Uterus (tissue), 4 donors: ENCODE measurements at places on chromosomes 13 and 19. TPM values are rescaled to one million over a fixed set of nuclear protein-coding genes. Genes with fewer than 3 reads are reported as not detected.

GRCh38 chr19:39941615-39942365 lies 7.4 kb upstream of the FCGBP start:
- no peak for DNase-seq
- no peaks in the 10 kb centered on the region for H3K36me3 ChIP-seq
- H3K27ac ChIP-seq, result no peak overlapping the region
- H3K4me3 ChIP-seq, result no peak overlapping the region

DNA sequence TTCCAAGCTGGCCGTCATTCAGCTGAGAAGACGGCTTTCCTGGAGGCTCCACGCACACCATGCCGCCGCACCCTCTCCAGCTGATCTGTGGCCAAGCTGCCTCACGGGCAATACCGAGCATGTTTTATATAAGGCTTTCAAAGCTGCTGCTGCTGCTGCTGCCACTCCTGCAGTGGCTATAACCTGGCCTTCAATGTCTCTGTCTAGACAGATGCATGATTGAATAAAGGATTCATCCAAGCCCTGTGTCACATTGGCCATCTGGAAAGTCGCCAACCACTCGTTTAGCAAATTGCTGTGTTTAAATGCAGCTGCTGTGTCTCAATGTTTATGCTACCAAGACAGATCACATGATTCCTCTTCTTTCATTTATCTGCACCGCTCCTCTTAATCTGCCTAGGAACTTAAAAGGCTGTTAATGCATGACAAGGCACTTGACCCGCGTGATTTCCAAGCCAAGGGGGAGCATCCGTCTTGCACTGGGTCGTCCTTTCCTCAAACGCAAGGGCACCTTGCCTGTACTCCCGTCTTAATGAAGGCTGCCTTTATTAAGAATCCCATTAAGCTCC lies 114.3 kb downstream of the TEX26 start:
- peak overlapping the region; percentile 68 for H3K27ac ChIP-seq
- no peaks in the 10 kb centered on the region for H3K4me1 ChIP-seq
- no peaks in the 10 kb centered on the region for H3K36me3 ChIP-seq

GRCh38 chr19:18789422-18789869 lies 1.7 kb downstream of the COMP start:
- no peaks in the 10 kb centered on the region for H3K36me3 ChIP-seq
- H3K27ac ChIP-seq, result no peak overlapping the region
- H3K4me3 ChIP-seq, result no peak overlapping the region
- H3K4me1 ChIP-seq, result no peaks in the 10 kb centered on the region

- H3K27me3 ChIP-seq, result no peaks in the 10 kb centered on the region
- H3K36me3 ChIP-seq, result no peaks in the 10 kb centered on the region
- H3K4me1 ChIP-seq, result peaks cover 13% of the 10 kb centered on the region
- H3K27ac ChIP-seq, result peak overlapping the region; percentile 87
- DNase-seq, result no peak
These were observed 344.1 kb downstream of the RFC3 start for GRCh38 chr13:34161931-34162543.

DNA sequence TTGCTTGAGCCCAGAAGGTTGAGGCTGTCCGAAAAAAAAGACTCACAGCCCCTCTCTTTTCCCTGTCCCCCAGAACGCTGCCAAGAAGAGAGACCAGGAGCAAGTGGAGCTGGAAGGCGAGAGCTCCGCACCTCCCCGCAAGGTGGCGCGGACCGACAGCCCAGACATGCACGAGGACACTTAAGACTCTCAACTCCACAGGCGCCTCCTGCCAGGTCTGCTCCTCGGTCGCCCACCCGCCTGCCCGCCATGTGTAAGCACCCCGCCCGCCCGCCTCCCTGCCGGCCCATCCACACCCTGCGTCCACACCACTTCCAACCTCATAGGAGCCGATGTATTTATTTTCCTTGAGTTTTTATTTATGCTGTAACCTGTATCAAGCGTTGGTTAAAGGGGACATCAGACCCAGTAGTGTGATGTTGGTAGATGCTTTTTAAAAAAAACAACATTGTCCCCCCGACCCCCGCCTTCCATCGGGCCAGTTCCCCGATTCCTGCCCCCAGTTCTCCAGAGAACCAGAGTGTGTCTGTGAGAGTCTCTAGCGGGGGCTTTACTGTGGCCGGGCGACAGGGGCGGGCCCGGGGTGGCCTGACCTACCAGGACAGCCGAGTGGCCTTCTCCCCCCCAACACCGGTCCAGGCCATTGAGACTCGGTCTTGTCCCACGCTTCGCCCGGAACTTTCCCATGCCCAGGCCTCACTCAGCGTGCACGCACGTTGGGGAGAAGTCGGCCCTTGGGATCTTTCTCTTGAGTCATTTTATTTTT lies 10.3 kb downstream of the DDA1 start:
- peaks cover 8% of the 10 kb centered on the region for H3K4me1 ChIP-seq
- no peak overlapping the region for H3K27ac ChIP-seq
- H3K4me3 ChIP-seq, result no peak overlapping the region
- no peaks in the 10 kb centered on the region for H3K36me3 ChIP-seq

DNA sequence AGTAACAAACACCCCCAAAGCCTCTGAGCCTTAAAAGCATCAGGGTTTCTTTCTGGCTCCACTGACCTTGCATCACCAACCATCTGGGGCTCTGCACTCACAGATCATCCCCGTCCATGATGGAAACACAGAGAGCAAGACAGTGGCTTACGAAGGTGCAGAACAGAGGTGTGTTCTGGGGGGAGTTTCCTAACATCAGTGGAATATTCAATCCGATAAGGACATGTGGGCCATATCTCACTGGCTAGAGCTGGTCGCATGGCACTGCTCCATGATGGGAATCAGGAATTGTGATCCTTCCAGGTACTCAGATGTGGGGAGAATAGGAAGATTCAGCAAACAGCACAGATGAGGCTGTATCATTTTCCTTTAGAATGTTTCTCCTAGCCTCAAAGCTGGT lies 457.2 kb downstream of the IRS2 start:
- no peak overlapping the region for H3K27ac ChIP-seq
- H3K4me1 ChIP-seq, result no peaks in the 10 kb centered on the region
- H3K36me3 ChIP-seq, result no peaks in the 10 kb centered on the region
- no peak for DNase-seq
- no peak overlapping the region for H3K4me3 ChIP-seq

DNA sequence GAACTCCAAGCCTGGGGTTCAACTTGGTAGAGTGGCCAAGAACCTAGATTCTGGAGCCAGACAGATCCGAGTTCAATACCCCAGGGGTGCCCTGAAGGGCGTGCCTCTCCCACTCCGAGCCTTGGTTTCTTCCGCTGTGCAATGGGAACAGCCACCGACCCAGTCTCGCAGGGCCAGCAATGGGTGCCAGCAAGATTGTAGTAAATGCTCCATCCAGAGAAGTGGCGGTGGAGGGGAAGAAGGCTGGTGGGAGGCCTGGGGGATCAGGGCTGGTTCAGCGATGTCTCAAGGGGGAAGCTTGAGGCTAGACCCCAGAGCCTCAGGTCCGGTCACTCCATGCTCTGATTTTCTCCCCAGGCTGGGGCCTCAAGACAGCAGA lies 4.5 kb downstream of the WIZ start:
- no peaks in the 10 kb centered on the region for H3K4me1 ChIP-seq
- H3K36me3 ChIP-seq, result no peaks in the 10 kb centered on the region
- no peaks in the 10 kb centered on the region for H3K27me3 ChIP-seq
- no peak overlapping the region for H3K27ac ChIP-seq

GRCh38 chr19:51440846-51441409 lies 17.3 kb downstream of the SIGLEC8 start:
- H3K4me1 ChIP-seq, result no peaks in the 10 kb centered on the region
- H3K27ac ChIP-seq, result no peak overlapping the region
- no peak for DNase-seq
- H3K27me3 ChIP-seq, result no peaks in the 10 kb centered on the region
- H3K4me3 ChIP-seq, result no peak overlapping the region
- H3K36me3 ChIP-seq, result no peaks in the 10 kb centered on the region

- DNase-seq, result no peak
- H3K27me3 ChIP-seq, result no peaks in the 10 kb centered on the region
- no peaks in the 10 kb centered on the region for H3K36me3 ChIP-seq
- no peaks in the 10 kb centered on the region for H3K4me1 ChIP-seq
- H3K27ac ChIP-seq, result no peak overlapping the region
- H3K4me3 ChIP-seq, result no peak overlapping the region
These were observed 1.4 kb upstream of the SRRM5 start for GRCh38 chr19:43610493-43610892.

DNA sequence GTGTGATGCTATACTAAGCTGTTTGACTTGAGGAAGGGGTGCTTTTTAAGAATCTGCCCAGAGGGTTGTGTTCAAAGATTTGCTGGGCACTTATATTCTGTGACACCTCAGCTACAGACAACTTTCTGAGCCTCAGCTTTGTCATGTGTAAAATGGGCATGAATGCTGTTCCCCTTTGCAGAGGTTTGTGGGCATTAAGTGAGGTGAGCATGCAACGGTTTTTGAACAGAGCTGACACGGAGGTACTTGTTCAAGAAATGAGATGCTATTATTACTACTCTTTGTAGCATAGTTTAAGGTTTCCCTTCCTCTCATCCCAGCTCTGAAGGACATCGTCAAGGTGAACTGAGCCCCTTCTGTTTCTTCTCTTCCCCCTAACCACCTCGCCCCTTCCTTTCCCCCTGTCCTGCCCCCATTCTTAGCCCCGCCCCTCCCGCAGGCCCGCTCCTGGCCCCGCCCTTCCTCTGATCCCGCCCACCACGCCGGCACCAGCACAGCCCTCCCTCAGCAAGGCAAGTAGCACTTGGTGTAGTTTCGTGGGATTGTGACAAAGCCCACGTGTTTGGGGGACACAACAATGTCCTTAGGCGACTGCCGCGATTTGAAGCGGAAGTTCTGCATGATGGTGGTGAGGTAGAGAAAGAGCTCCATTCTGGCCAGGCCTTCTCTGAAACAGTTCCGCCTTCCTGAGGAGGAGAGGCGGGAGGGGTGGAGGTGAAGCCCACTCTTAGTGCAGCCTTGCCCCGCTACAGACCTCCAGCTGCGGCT lies 26.1 kb upstream of the CYP2A7 start:
- H3K4me3 ChIP-seq, result peak overlapping the region; percentile 17

DNA sequence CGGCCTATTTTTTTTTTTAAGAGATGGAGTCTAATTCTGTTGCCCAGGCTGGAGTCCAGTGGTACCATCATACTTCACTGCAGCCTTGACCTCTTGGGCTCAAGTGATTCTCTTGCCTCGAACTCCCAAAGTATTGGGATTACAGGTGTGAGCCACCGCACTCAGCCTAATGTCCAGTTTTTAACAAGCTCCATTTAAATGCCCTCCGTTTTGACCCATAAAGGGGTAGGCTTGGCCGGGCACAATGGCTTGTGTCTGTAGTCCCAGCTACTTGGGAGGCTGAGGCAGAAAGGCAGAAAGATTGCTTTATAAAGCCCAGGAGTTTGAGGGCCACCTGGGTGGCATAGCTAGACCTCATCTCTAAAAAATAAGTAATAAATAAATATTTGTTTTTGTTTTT lies 11.8 kb downstream of the LDLR start:
- H3K27me3 ChIP-seq, result no peaks in the 10 kb centered on the region
- H3K4me3 ChIP-seq, result no peak overlapping the region
- DNase-seq, result no peak
- H3K36me3 ChIP-seq, result no peaks in the 10 kb centered on the region
- H3K4me1 ChIP-seq, result no peaks in the 10 kb centered on the region

DNA sequence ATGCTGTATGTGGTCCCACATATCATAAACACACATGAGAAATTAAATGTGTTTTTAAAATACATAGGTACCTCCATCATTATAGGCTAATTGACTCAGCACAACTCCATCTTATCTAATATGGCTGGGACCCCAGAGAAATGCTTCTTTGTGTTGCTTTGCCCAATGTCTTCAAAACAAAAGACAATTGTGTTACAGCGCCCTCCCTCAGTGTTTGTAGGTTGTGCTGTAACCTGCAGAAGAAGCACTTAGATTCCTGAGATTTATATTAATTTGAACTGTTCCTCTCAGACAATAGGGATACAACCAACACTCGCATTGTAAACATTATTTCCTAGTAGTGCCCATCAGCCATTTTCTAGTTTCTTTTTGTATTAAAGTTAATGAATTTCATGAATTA lies 303.4 kb downstream of the MZT1 start:
- no peak overlapping the region for H3K27ac ChIP-seq
- DNase-seq, result no peak
- H3K27me3 ChIP-seq, result no peaks in the 10 kb centered on the region

DNA sequence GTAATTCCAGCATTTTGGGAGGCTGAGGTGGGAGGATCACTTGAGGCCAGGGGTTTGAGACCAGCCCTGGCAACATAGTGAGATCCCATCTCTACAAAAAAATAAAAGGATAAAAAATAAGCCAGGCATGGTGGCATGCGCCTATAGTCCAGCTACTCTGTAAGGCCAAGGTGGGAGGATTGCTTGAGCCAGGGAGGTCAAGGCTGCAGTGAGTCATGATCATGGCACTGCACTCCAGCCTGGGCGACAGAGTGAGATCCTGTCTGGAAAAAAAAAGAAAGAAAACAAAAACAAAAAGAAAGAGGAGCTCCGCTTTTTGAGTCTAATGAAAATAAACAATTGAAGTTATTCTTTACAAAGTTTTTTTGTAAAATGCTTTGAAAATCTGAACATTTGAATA lies 326.2 kb downstream of the GPC5 start:
- H3K4me1 ChIP-seq, result no peaks in the 10 kb centered on the region
- H3K27ac ChIP-seq, result no peak overlapping the region
- no peaks in the 10 kb centered on the region for H3K36me3 ChIP-seq
- DNase-seq, result no peak

DNA sequence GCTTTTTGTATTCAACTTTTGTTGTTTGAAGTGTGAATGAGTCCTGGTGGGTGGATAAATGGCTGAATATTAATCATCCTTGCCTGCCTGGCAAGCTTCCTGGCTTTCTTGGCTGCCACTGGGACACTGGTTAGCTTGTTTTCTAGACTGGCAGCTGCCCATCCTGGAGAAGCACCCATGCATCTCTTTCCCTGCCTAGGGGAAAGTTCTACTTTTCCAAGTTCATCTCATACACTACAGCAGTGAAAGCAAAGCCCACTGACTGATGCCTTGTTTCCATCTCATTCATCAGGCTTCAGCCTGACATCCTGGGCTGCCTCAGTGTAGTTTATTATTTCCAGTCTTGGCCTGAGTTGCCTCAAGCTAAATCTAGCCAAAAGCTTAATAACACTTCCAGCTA lies 244.8 kb downstream of the PCDH20 start:
- H3K27ac ChIP-seq, result no peak overlapping the region
- no peaks in the 10 kb centered on the region for H3K27me3 ChIP-seq
- no peak overlapping the region for H3K4me3 ChIP-seq
- no peak for DNase-seq
- H3K4me1 ChIP-seq, result no peaks in the 10 kb centered on the region

DNA sequence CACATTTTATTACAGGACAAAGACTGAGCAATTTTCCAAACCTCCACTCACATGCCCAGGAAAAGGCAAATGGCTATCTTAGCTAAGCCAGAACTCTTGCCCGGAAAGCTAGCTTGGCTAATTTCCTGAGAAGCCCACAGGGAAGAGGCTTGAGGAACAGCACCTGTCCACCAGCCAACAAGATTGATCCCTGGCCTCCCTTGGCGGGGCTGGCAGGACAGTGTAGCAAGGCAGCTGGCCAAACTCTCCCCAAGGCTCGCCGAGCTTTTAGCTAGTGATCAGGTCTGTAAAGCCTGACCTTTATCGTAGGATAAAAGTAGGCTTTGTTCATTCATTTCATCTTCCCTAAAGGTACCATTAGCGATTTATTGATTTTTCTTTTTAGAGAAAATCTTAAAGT lies 101.4 kb downstream of the UQCRFS1 start:
- H3K27me3 ChIP-seq, result no peaks in the 10 kb centered on the region
- H3K27ac ChIP-seq, result no peak overlapping the region

ZNF98 gene
- 4.9 TPM for total RNA-seq

PLIN4 gene
- 78.3 TPM for total RNA-seq

VPS36 gene
- total RNA-seq, result 88.8 TPM

ZNF429 gene
- total RNA-seq, result 17.0 TPM

MEGF8 gene
- 3.6 TPM for total RNA-seq

CYP2F1 gene
- not detected for total RNA-seq

NBEA gene
- 15.6 TPM for total RNA-seq

ENOX1 gene
- total RNA-seq, result 7.4 TPM
